KBM-7 (cell line): ENCODE measurements at places on chromosomes 2 and 18.

GRCh38 chr2:108485253-108485652 is 36.2 kb downstream of the GCC2 start:
- DNase-seq: no peak

DNA sequence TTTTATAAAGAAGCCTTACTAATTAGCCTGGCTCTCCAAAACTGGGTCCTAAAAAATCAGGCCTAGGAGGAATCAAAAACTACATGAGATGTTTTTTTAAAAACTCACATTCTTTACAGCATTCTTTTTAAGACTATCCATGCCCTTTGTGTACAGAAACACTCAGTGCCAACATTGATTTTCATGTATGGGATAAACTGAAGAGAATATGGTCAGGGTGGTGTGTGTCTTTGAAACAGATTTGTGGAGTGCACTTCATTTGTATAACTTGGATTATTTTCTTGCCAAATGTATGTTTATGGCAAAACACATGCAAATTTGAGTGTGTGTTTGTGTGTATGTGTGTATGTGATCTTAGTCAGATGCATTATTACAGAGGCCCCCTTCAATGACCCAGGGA is 283.6 kb upstream of the ATP5MC3 start:
- DNase-seq: no peak

GRCh38 chr2:152678808-152679207 is 38.5 kb downstream of the PRPF40A start:
- DNase-seq: no peak

DNA sequence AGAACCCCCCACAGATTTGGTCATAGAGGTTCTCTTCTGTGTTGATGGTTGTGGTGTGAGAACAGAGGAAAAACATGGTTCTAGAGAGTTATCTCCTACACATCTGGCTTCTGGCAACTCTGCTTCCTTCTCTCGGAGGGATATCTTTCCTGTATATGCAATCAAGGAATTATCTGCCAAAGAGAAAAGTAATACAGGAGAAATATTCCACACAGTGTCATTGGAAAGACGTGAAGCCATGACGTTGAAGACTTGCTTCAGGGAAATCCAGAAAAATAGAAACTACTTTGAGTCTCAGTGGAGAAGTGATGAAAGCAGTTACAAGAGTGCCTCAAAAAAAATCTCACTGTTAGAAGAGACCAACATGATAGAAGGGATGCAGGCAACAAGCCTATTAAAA is 78.5 kb downstream of the RAB31 start:
- DNase-seq: no peak

DNA sequence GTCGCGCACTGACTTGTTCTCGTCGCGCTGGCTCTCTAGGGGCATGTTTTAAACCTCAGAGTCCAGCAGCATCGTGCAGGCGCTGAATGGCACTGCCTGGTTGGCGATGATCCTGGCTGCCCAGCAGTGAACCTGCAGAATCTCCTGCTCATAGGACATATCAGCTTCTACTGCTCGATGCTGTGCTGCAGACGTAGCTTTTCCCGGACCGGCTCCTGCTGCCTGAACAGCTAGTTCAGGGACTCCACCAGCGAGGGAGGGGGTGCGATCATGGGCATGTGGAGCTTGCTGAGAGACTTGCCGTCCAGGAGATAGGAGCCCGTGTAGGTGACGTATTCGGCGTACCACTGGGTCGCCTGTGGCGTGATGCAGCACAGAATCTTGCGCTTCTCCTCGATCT is 890.0 kb upstream of the LRRTM1 start:
- no peak for DNase-seq

GRCh38 chr2:28325567-28326468 is 66.8 kb upstream of the FOSL2 start:
- DNase-seq: no peak

- DNase-seq: peak; percentile 11
Measured at GRCh38 chr2:2704428-2705090, 373.5 kb upstream of the MYT1L start.

GRCh38 chr2:191927991-191928390 is 81.1 kb upstream of the CAVIN2 start:
- no peak for DNase-seq

DNA sequence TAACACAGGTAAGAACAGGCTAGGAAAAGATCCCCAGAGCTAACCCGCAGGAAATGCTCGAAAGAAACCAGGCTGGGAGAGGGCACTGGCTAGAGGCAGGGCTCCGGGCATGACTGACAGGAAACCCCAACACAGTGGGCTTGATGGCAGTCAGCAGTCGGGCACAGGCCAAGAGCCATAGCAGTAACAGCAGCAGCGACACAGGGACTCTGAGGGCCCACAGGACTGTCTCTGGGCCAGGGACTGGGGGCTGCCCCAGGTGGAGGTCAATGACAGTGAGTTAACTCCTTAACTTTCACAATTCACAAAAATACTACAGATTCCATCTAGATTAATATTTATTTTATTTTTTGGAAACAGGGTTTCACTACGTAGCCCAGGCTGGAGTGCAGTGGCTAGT is 37.3 kb upstream of the ASPRV1 start:
- no peak for DNase-seq

GRCh38 chr2:54099829-54100585 is 15.4 kb upstream of the ACYP2 start:
- DNase-seq: no peak

DNA sequence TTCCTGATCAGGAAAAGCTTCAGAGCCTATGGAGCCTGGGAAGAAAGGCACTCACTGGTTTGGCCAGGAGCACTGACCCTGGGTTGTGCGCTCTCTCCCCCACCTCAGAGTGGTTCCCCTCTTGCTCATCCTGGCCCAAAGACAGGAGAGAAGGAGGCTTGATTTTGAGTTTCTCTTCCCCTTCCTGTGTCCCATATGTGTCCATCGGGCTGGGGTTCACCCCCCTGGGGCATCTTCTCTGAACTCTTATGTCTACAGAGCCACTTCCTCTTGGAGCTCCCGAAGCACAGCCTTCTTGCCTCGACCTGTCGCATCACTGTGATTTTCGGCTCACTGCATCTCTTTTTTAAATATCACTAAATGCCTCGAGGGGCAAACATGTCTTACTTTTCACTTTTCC is 692.3 kb downstream of the RNF144A start:
- DNase-seq: no peak

DNA sequence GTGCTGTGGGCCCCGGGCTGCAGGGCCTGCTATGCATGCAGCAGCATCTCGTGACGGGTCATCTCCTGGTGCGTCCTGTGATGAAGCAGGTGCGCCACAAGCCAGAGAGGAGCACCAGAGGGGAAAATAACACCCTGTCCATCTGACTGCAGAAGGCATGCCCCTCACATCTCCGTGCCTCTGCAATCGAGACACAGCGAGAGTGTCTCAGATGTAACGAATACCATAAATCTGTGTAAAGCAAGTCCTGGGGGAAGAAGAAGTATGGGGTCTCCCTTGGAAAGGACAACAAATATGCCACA is 137.5 kb downstream of the PTGR3 start:
- no peak for DNase-seq

DNA sequence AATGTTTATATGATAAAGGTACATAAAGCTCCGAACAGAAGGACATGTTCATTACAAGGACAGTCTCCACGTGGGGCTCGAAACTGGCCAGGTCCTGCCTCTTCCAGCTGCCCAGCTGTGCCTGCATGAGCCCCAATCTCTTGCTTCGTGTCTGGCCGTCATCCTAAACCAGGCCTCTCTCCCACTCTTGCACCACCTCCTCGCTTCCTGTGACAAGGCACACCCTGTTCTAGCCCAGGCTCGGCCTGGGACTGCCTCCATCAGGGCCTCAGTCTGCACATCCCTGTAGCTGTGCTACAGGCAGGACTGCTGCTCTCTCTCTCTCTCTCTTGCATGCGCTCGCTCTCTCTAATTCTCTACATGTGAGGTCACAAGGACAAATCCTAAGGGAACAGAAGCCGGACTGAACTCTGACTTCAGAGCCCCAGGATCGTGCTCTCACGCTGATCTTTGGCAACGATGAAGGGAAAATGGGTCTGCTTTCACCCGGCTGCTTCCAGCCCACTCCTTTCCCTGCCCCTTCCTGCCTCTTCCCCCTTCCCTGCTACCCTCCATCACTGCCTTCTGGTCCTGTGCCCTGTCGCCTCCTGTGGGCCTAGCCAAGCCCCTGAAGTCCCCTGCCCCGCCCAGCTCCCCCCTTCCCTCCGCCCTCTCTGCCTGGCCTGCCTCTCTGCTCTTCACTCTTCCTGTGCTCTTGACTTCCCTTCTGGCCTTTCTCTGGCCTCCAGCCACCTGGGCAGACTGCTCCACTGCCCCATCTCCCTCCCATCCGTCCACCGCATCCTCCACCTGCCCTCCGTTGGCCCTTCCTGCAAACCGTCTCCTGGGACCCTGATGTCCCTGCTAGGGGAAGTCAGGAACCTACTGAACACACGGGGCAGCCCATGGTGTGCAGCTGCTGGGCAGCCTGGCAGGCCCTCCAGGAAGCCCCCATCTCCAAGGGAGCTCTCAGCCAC is 7.8 kb upstream of the GPR55 start:
- DNase-seq: no peak

DNA sequence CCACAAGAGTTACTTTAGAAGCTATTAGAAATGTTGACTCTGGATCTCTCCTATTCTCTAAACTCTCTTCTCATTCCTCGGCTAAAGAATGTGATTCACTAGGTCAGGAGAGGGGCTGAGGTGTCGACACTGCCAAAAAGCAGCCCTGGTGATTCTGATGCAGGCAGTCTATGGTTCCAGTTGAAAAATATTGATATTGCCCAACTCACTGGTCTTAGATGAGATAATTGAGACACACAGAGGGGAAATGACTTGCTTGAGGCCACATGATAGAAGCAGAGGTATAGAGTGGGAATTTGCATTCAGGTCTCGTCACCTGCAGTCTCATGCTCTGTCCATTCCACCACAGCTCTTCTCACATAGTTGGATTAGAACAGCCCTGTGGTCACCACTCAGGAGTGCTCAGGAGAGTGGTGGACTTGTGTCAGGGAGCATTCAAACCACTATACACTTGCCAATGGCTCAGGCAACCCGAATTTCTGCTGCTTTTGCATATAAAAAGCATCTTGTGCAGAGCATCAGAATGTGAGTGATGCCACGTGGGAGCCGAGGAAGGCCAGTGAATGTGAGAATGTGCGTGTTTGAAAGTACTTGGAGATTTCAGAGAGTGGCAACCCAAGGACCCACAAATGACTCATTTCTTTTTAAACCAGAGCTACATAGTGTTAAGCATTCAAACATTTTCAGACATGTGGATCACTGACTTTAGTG is 65.1 kb upstream of the CTLA4 start:
- no peak for DNase-seq

DNA sequence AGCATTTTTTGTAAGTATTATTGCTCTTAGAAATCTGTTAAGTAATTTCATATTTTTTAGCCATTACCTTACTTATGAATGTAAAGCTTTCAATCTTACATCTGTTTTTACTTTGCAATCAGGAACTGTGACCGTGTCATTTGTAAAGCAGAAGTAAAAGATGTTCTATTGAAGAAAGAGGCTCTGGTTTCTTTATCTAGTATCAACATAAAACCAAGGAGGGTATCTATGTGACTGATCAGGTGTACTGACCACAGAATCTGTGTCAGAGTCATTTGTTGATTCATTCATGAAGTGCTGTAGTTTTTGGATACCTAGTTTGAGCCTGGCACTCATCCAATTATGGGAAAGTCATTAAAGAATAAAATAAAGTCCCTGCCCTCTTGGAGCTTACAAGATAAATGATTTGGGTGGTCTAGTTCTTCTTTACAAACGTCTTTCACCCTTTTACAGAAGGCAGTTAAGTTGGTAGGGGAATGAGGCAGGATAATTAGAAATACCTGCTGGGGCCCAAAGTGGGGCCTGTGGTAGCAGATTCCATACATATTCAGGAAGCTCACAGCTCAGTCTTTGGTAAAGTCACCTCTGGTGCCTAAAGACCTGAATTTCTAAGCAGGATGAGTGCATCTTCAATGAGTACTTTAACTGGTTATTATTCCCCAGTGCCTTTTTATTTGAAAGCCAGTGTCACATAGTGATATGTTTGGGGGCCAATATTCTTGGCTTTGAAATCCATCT is 260.6 kb upstream of the NT5C1B start:
- no peak for DNase-seq

DNA sequence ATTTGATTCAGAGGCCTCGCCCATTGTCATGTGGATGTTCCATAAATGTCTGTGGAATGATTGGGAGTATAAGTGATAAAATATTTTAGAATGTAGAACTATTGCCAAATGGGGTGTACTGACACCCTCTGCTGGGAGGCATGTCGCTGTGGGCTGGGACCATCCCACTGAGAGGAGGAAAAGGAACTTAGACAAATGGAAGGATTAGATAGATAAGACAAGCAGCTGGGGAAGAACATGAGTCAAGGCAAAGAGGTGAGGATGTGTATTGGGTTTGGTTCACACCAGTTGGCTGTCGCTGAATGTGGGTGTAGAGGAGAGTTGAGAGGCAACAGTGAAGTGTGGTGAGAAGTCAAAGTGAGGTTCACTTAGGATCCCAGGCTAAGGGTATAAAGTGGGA is 4.0 kb downstream of the C2orf74 start:
- DNase-seq: no peak

GRCh38 chr2:134197445-134197844 is 56.4 kb upstream of the MGAT5 start:
- no peak for DNase-seq

GRCh38 chr2:161955211-161955610 is 118.8 kb downstream of the DPP4 start:
- no peak for DNase-seq

DNA sequence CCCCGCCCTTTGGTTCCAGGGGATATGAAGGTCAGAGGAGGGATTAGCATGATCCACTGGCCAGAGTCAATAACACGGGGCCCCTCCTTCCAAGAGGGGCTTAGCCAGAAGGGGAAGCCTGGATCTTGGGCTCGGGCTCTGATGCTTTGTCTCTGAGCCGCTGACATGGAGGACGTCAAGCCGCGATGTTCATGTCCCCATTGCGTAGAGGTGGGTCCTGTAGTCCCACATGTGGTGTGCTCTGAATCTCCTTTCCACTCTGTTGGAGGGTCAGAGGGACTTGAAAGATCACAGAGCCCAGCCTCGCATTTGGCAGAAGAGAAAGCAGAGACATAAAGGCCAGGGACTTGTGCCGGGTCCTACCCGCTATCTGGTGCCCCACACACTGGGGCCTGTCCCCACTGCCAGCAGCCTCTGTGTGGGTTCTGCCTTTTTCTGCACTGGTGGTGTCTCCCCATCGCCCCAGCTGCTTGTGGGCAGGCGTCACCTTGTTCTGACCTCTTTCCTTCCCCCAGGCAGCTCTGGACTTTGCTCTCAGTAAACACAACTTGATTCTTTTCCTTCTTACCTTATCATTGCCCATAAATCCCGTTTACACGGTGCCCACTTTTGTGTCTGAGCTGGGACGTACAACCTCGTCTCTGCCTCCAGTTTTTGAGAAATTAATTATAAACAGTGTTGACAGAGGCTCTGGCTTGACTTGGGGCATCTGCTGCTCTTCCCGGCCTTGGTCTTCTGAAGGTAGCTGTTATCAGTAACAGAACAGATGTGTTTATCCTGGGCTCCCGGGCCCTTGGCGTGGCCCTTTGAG is 48.8 kb downstream of the SH3BP4 start:
- DNase-seq: no peak

- DNase-seq: no peak
Measured at GRCh38 chr2:134366359-134366758, 112.5 kb downstream of the MGAT5 start.

- no peak for DNase-seq
Measured at GRCh38 chr2:179140571-179140970, 90.6 kb upstream of the CCDC141 start.
